Neural crest cell (in vitro differentiated cells): ENCODE measurements at places on chromosomes 11 and 22.

DNA sequence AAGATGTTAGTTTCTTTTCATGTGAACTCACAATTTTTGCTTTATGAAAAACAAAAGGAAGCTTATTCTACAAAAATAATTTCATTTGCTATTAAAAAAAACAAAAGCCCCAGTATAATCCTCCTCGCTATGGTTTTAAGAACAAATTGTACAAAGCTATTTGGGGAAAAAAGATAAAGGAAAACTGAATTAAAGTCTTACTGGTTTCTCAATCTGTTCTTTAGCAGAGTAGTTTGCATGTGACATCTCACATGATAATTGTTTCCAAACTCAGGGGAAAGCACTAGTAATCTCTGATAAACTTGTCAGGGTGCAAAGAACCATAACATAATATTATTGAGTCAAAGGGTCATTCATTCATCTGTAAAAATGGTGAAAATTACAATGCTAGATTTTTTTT is 2.9 kb upstream of the DDI1 start:
- H3K27me3 ChIP-seq: no peaks in the 10 kb centered on the region
- H3K4me1 ChIP-seq: no peaks in the 10 kb centered on the region
- no peak overlapping the region for H3K27ac ChIP-seq
- no peak for DNase-seq

- peaks cover 5% of the 10 kb centered on the region for H3K36me3 ChIP-seq
- no peaks in the 10 kb centered on the region for H3K27me3 ChIP-seq
- H3K4me3 ChIP-seq: no peak overlapping the region
These were observed 274.9 kb downstream of the TENM4 start for GRCh38 chr11:79165908-79166307.

- H3K4me1 ChIP-seq: peaks cover 38% of the 10 kb centered on the region
- DNase-seq: no peak
- H3K36me3 ChIP-seq: no peaks in the 10 kb centered on the region
- H3K27ac ChIP-seq: peak overlapping the region; percentile 16
These were observed 29.8 kb downstream of the MICAL3 start for GRCh38 chr22:17994424-17995108.

DNA sequence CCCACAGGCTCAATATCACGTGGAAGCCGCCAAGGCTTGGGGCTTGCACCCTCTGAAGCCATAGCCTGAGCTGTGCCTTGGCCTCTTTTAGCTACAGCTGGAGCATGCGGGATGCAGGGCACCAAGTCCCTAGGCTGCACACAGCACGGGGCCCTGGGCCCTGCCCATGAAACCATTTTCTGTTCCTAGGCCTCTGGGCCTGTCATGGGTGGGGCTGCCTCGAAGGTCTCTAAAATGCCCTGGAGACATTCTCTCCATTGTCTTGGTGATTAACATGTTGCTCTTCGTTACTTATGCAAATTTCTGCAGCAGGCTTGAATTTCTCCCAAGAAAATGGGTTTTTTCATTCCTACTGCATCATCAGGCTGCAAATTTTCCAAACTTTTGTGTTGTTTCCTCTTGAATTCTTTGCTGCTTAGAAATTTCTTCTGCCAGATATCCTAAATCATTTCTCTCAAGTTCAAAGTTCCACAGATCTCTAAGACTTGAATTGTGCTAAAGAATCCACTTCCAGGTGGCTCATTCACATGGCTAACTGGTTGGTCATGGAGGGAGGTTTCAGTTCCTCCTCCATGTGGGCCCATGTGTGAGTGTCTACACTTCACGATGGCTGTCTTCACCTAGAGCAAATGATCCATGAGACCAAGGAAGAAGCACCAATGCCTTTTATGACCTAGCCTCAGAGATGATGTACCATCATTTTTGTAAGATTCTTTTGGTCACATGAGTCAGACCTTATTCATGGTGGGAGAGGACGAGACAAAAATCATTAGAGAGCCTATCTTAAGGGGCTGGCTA is 7.4 kb upstream of the CREBZF start:
- no peaks in the 10 kb centered on the region for H3K4me1 ChIP-seq
- no peak overlapping the region for H3K27ac ChIP-seq
- no peaks in the 10 kb centered on the region for H3K36me3 ChIP-seq
- H3K27me3 ChIP-seq: peaks cover 2% of the 10 kb centered on the region
- H3K4me3 ChIP-seq: no peak overlapping the region
- no peak for DNase-seq

- no peaks in the 10 kb centered on the region for H3K27me3 ChIP-seq
- H3K27ac ChIP-seq: no peak overlapping the region
- DNase-seq: no peak
- no peak overlapping the region for H3K4me3 ChIP-seq
These were observed 50.7 kb upstream of the PPP6R3 start for GRCh38 chr11:68409748-68410344.

DNA sequence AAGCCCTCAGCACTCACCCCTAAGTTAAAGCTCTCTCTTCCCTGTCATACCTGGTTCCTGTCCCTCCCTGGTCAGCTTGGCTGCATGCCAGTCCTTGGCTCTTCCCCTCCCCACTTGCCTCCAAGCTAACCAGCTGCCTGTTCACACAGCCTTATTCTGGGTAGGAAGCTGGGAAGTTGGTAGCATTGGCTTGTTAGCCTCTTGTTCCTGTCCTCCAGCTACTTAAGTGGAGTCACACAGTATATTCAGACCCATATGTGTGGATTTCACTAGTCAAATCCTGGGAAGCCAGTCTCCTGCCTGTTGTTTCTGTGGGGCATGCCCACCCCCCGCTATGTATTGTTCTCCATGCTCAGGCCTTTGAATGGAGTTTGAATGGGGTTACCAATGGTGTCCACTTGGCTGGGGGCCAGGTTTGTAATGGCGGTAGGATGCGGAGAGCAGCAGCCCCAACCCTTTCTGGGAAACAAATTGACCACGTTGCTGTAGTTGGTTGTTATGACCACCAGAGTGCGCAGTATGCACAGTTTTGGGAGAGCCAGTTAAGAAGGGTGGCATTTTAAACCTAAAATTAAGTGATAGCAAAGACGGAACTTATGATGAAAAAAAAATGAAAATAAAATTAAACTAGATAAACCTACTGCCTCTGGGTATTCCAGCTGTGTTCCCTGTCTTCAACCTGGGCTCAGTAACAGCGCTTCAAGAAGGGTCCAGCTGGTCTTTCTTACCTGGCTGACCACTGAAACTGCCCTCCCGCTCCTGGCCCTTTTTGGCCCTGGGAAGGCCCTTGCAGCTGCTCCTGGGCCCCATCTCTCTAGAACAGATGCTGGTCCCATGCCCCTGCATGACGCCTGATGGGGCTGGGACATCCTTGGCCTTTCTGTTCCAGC is 10.7 kb upstream of the RPS3 start:
- peaks cover 14% of the 10 kb centered on the region for H3K27me3 ChIP-seq
- no peak overlapping the region for H3K4me3 ChIP-seq
- H3K36me3 ChIP-seq: no peaks in the 10 kb centered on the region
- H3K27ac ChIP-seq: no peak overlapping the region
- H3K4me1 ChIP-seq: peaks cover 3% of the 10 kb centered on the region

GRCh38 chr11:66221012-66221411 is 47.4 kb upstream of the RAB1B start:
- no peaks in the 10 kb centered on the region for H3K27me3 ChIP-seq
- H3K4me1 ChIP-seq: peaks cover 4% of the 10 kb centered on the region
- no peak overlapping the region for H3K4me3 ChIP-seq
- H3K27ac ChIP-seq: no peak overlapping the region
- H3K36me3 ChIP-seq: peaks cover 5% of the 10 kb centered on the region

DNA sequence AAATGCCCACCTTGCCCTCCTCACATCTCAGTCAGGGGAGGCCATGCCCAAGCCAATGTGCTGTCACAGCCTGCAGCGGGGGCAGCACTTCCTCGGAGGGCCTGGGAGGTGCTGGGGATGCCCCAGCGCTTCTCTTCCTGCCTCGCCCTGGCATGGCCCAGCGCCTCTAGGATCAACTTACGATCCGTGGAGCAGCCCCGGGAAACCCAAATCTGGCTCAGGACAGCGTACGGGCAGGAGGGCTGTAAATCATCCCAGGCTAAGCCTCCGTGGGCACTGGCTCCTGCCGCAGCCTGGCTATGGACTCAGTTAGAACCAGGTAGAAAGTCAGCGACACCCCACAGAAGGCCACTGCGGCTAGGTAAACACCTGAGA is 60.9 kb upstream of the EMID1 start:
- H3K27me3 ChIP-seq: peaks cover 2% of the 10 kb centered on the region
- DNase-seq: no peak
- no peaks in the 10 kb centered on the region for H3K36me3 ChIP-seq
- H3K4me1 ChIP-seq: peaks cover 36% of the 10 kb centered on the region
- H3K4me3 ChIP-seq: no peak overlapping the region
- H3K27ac ChIP-seq: no peak overlapping the region

GRCh38 chr22:32574411-32574810 is 99.8 kb downstream of the FBXO7 start:
- no peak overlapping the region for H3K4me3 ChIP-seq
- H3K27me3 ChIP-seq: peaks cover 8% of the 10 kb centered on the region
- peaks cover 30% of the 10 kb centered on the region for H3K4me1 ChIP-seq
- peak overlapping the region; percentile 87 for H3K27ac ChIP-seq
- no peaks in the 10 kb centered on the region for H3K36me3 ChIP-seq
- no peak for DNase-seq

DNA sequence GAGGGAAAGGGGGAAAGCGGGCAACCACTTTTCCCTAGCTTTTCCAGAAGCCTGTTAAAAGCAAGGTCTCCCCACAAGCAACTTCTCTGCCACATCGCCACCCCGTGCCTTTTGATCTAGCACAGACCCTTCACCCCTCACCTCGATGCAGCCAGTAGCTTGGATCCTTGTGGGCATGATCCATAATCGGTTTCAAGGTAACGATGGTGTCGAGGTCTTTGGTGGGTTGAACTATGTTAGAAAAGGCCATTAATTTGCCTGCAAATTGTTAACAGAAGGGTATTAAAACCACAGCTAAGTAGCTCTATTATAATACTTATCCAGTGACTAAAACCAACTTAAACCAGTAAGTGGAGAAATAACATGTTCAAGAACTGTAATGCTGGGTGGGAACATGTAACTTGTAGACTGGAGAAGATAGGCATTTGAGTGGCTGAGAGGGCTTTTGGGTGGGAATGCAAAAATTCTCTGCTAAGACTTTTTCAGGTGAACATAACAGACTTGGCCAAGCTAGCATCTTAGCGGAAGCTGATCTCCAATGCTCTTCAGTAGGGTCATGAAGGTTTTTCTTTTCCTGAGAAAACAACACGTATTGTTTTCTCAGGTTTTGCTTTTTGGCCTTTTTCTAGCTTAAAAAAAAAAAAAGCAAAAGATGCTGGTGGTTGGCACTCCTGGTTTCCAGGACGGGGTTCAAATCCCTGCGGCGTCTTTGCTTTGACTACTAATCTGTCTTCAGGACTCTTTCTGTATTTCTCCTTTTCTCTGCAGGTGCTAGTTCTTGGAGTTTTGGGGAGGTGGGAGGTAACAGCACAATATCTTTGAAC is 6.8 kb downstream of the MALAT1 start:
- H3K27ac ChIP-seq: no peak overlapping the region
- H3K27me3 ChIP-seq: peaks cover 68% of the 10 kb centered on the region
- H3K36me3 ChIP-seq: peaks cover 45% of the 10 kb centered on the region
- no peak overlapping the region for H3K4me3 ChIP-seq
- H3K4me1 ChIP-seq: peaks cover 78% of the 10 kb centered on the region
- DNase-seq: no peak
